ENCODE measurements at places on chromosomes 16 and 17.

DNA sequence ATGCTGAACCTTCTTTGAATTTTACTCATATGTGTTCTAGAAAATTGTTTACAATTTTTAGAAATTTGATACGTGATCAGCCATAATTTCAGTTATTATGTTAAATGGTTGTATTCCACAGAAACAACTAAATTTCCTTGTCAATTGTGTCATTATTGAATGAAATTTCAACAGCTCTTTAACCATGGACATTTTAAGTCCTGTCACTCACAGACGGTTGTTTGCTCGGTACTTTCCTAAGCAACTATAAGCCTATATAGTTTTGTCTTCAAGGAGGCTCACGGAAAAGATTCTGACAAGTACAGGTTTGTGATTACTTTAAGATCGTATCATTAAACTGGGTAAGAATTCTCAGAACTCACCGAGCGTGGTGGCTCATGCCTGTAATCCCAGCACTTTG is 31.8 kb downstream of the SLC39A11 start:
- DNase-seq, result no peak

GRCh38 chr16:13708347-13709120 is 211.4 kb upstream of the ERCC4 start:
- DNase-seq, result peak; percentile 18

DNA sequence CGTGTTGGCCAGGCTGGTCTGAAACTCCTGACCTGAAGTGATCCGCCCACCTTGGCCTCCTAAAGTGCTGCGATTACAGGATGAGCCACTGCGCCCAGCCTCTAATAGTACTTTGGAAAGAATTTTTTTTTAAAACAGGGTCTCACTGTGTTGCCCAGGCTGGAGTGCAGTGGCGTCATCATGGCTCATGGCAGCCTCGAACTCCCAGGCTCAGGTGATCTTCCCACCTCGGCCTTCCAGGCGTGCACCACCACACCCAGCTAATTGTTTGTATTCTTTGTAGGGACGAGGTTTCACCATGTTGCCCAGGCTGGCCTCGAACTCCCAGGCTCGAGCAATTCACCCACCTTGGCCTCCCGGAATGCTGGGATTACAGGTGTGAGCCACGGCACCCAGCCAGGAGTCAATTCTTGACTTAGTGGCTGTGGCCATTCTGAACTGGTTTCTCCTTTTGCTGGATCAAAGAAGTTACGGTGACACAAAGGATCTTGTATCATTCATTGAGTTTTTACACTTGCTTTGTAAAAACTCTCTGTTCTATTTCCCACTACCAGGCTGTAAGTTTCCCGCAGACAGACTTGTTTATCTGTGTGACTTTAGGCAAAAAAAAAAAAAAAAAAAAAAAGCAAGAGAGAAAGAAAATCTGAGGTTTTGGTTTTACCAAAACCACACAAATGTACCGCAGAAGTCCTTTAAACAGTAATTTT is 12.7 kb upstream of the COTL1 start:
- DNase-seq, result no peak

DNA sequence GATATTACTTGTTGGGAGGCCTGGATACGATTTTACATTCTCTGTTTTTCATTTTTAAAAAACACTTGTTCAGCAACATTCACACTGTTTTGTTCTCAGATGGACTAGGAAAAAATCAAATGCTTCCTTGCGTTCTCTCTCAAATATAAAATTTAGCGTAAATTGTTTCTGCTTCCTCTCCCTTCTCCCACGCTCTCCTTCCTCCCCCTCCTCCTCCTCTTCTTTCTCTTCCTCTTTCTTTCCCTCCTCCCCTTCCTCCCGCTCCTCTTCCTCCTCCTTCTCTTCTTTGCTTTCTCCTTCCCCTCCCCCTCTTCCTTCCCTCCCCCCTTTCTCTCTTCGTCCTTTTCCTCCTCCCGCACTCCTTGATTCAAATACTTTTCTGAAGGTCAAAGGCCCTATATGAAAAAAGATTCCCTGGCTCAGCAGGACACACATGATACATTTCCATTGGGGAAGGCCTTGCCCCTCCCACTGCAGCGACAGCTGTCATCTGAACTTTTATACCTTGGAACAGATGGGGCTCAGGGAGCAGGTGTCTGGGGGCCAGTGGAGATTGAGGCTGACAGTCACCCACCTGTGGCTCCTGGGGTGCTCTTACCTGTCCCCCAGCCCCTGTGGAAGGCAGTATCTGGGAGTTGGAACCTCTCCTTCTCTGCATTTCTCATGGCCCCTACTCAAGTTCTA is 99.4 kb upstream of the SDK2 start:
- DNase-seq, result no peak

GRCh38 chr17:1231456-1231855 is 38.8 kb upstream of the BHLHA9 start:
- DNase-seq, result no peak

GRCh38 chr17:34886831-34887230 is 74.4 kb downstream of the CCT6B start:
- no peak for DNase-seq

DNA sequence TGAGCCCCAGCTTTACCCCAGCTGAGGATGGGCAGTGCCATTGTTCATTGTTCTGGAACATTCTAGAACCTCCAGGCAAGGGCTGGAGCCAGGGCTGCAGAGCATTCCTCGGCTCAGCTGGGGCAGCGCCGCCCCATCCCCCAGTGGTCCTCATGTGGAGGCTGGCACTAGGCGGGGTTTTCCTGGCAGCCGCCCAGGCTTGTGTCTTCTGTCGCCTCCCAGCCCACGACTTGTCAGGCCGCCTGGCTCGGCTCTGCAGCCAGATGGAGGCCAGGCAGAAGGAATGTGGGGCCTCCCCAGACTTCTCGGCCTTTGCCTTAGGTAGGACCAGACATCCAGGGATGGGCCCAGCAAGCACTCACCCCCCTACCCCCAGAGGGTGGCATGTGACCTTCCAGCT is at the start of gene TMEM95:
TMEM95 (plus strand) TSS at position 104 of the 400 bp plus-strand sequence; CDS start at position 153, 49 bp downstream.
- peak; percentile 35 for DNase-seq

DNA sequence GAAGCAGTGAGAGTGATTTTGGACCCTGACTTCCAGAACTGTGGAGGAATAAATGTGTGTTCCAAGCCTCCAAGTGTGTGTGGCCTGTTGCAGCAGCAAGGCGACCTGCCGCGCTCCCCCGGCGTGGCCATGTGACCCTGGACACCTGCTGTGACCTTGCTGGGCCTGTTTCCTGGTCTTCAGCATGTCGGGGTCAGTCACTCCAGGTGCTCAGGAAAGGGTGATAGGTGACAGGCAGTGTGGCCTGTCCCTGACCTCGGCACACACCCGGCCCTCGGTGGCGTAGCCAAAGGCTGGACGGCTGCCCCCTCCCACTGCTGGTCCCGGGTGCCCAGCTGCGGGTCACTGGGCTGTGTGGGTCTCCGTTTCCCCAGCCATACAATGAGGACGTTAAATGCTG is 31.8 kb upstream of the ZNF469 start:
- no peak for DNase-seq

GRCh38 chr17:35612924-35613521 is 25.9 kb downstream of the AP2B1 start:
- peak; percentile 49 for DNase-seq

DNA sequence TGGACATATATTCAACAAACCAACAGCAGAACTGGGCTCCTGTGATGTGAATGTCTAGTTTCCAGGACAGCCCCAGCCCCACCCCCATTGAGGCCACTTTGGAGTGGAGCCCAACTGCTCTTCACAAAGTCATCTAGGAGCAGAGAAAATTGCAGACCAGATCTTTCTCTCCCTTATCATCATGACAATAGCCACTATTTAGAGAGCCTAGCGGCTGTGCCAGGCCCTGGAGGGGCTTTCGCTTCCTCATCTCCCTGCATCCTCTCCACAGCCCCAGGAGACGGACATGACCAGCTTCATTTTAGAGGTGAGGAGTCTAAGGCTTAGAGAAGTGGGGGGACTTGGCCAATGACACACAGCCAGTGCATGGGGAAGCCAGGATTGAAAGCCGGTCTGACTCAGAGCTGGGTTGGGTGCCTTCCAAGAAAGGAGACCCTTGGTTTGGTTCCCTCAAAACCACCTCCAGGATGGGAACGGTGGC is 1.4 kb downstream of the PRSS8 start:
- DNase-seq, result peak; percentile 52

DNA sequence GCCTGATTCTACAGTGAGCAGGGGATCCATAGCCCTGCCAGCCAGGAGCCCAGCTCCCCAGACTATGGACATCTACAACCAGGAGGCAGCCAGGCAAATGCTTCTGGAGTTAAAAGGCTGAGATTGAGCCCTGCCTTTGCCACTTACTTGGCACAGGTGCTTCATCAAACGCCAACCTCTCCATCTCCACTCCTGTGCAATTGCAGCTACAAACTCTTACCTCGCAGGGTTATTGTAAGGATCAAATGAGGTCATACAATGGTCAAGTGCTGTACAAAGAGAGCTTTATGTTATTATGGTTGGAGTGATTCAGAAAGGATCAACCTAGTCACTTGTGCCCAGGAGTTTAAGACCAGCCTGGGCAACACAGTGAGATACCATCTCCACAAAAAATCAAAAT is 9.8 kb upstream of the MYO18A start:
- no peak for DNase-seq

- peak; percentile 70 for DNase-seq
Observed at GRCh38 chr16:17497648-17498047, 26.9 kb upstream of the XYLT1 start.

DNA sequence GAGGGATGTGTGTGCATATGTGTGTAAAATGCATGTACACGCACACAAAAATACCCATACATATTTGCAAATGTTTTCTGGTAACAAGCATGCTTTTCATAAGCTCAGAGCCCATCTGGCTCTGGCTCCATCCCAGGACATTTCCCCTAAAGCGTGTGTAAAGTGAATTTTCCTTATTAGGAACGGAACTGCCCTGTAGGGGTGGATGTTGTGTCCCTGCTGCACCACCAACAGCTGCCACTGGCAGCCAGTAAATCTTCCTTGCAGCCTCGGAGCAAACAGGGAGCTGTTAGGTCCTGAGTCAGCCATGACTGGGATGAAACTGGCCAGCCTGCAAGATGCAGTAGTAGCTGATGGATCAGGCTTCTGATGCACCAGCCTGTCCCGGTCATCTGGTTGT is 393.5 kb downstream of the UTP18 start:
- no peak for DNase-seq

DNA sequence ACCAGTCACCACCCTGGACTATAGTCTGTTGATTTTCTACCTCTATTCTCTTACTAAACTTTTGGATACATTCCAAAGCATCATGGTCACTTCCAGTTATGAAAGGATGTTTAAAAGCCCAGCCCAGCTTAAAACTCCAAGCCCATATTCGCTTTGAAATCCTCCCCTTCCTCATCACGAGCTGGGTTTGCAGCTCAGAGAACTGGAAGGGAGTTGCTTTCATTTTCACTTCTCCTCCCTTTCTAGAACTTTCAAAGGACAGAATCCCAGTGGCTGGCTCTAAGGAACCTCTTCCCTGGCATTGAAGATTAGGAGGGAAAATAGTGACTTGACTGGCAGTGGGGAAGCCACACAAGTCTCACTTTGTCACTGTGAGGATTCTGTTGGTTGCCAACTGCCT is 100.1 kb upstream of the DYNLRB2 start:
- peak; percentile 14 for DNase-seq

- DNase-seq, result no peak
Observed at GRCh38 chr17:51770027-51770759, 388.3 kb downstream of the CA10 start.

DNA sequence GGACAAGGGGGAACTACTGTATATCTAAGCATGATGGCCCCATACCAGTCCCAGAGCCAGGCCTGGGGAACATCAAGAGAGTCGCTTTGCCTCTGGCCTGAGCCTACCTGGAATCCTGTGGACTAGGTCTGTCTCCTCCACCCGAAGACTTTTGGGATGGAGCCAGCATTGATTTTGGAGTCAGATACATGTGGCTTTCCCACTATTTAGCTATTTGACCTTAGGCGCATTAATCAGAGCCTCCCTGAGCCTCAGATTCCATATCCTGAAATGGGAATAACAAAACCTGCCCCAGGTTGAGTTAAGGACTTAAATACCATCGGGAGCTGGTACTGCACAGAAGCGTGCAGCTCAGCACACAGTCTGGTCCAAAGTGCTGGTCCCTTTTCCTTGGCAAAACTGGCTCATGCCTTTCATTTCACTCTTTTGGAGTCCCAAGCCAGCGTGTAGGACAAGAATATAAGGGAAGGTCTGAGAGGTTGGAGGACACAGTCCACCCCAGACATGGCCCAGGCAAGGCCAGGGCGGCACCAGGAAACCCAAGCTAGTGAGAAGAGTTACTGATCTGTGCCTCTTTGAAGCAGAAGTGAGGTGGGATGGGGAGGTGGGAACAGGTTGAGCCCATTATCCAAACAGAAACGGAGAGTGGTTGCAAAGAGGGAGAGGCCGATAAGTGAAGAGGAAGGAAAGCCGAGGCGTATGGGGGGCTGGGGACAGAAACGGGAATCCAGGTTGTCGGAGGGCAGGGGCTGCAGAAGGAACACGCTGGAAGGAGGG is 986 bp downstream of the FA2H start:
- no peak for DNase-seq

- no peak for DNase-seq
Observed at GRCh38 chr16:30601966-30602365, 8.2 kb downstream of the ZNF689 start.

- no peak for DNase-seq
Observed at GRCh38 chr16:87974178-87974577, 22.9 kb downstream of the BANP start.

GRCh38 chr17:3972931-3973330 is 8.7 kb upstream of the ATP2A3 start:
- no peak for DNase-seq

DNA sequence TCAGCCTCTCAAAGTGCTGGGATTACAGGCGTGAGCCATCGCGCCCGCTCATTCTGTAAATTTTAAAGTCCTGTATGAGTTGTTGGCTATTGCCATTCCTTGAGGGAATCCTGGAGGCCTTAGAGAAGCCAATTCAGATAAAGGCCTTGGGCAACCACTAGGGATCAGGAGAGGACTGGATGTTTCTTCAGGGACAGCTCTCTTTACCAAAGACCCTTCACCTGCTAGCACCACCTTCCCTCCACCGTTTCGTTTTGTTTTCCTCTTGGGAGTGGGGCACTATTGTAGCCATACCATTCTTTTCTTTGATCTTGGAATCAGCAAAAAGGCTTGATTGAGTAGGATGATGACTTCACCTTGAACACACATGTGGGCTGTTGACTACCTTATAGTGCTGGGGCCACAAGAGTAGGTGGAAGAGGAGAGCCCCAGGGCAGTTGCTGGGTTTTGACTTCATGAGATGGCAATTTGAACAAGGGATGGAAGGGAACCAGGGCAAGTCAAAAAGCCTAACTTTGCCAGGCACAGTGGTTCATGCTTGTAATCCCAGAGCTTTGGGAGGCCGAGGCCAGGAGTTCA is 7.0 kb upstream of the ANKRD40CL start:
- DNase-seq, result no peak

DNA sequence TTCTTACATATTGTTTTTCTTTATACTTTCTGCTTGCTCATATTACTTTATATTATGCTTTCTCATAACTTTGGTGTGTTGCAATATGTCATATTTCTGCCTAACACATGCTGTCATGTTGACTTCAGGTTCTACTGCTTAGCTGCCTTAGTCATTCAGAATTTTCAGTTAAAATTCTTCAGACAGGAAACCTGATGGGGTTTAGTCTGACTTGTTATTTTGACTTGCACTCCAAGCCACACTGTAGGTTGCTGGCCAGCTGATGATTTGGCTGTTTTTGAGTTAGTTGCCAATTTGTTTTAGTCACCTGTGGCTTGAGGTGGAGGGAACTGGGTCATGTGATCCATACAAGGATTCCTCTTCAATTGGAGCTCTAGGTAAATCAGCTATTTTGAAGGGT is 315.4 kb downstream of the MAP2K6 start:
- peak; percentile 62 for DNase-seq

- DNase-seq, result peak; percentile 62
Observed at GRCh38 chr17:14926526-14927122, 338.5 kb downstream of the PMP22 start.

- no peak for DNase-seq
Observed at GRCh38 chr16:69922200-69922599, 28.9 kb upstream of the CLEC18A start.

GRCh38 chr17:64411999-64412771 is 21.5 kb upstream of the PECAM1 start:
- DNase-seq, result peak; percentile 31
